Omental fat pad (tissue), 4 donors: ENCODE measurements at places on chromosomes 4 and X.
A peak's percentile ranks its signal among the peaks of the same experiment; 100 is the strongest.

DNA sequence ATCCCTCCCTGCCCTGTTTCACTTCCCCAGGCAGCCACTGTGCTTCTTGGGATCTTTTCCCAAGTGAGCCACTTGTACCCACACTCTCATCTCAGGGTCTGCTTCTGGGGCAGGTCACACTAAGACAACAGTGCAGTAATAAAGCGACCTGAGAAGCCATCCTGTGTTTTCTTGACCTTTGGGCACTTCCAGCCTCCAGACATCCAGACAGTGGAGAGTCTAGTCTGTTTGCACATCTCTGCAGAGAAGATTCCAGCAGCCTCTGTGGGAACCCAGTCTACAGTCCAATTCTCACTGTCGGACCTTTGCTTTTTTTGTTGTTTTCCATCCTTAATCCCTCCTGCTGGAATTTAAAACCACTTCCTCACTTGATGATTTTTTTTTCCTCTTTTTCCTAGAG is 50.3 kb upstream of the ATP6AP2 start:
- DNase-seq: no peak

- DNase-seq: no peak
These were observed 155.9 kb downstream of the STIM2 start for GRCh38 chr4:27016551-27016950.

DNA sequence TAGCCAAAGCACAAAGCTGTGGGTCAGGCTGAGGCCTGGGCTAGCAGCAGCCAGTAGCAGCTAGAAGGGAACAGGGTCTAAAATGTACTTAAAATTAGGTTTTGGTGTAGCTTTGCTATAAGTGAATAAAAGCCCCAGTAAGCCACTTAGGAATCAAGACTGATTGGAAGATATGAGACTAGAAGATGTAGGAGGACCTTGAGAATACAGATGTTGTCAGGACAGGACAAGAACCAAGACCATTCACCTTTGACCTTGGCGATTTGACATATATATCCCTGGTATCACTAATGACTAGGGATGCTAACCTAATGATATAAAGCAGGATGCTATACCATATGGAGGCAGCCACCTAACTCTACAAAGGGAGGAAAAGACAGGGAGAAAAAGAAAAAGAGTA is 238.1 kb downstream of the FBXO8 start:
- no peak for DNase-seq

DNA sequence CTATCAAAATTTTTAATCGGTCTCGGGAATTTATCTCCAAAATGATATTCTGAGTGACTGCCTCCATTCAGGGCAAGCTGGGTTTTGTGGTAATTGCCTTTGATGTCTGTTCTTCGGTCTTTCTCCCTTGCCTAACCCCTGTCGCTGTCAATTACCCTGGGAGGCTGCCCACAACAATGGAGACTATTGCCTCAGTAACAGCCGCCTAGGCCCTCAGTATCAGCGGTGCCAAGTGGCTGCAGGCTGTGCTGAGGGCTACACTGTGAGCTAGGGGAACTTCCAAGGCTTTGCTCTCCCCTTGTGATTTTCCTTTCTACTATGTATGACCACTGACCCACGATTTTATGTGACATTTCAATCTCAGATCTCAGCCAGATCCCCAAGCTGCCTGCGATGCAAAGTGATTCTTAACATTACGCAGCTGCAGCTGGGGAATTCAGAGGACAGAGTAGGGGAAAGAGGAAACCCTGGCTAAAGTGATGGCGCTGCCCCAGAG is 36.3 kb upstream of the REST start:
- no peak for DNase-seq

DNA sequence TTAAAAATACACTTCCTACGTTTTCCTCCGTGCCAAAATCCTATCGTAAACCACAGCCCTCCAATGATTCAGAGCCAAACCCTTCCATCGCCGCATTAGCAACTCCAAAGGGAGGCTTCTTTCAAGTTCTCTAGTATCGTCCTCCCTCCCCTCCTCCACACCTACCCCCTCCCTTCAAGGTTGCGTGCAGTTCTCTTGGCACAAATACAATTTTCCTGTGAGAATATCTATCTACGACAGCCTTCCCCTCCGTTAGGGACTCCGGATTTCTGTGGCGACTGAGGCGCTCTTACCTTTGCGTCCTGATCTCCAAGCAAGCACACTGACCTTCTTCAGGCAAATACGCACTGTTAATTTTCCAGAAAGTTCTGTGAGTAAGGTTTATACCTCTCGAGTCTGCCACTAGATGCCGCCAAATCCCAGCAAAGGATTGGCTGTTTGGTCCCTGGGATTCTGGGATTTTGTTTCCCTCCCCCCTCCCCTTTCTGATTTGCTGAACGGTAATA is 1.2 kb upstream of the MORF4L2 start:
- DNase-seq: peak; percentile 28

- DNase-seq: no peak
These were observed 876 bp upstream of the TACR3 start for GRCh38 chr4:103720661-103721060.

- DNase-seq: no peak
These were observed 37.0 kb downstream of the FGF2 start for GRCh38 chr4:122863639-122864038.

- DNase-seq: no peak
These were observed 132.9 kb downstream of the CHIC2 start for GRCh38 chr4:53931461-53931961.

- DNase-seq: no peak
These were observed 616.2 kb upstream of the AADAT start for GRCh38 chr4:170705907-170706306.

DNA sequence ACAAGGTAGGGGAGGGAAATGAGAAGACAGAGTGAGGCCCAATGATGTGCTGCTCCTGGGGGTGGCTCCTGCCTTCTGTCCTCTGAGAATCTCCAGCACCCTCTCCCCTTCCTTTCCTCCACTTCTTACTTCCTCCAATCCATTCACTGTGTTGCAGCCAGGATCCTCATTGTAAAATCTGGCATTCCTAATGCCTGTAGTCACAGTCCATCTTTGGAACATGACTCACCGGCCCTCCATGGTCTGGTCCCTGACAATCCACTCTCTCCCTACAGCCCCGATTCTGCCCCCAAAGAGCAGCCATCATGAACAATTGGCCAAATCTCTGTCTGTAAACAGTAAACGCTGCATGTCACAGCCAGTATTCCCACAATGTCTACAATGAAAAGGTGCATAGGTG is 72.9 kb downstream of the CLNK start:
- no peak for DNase-seq

- DNase-seq: no peak
These were observed 156.5 kb downstream of the EMCN start for GRCh38 chr4:100361336-100361735.

GRCh38 chr4:87511500-87511899 is 17.7 kb downstream of the SPARCL1 start:
- DNase-seq: no peak

DNA sequence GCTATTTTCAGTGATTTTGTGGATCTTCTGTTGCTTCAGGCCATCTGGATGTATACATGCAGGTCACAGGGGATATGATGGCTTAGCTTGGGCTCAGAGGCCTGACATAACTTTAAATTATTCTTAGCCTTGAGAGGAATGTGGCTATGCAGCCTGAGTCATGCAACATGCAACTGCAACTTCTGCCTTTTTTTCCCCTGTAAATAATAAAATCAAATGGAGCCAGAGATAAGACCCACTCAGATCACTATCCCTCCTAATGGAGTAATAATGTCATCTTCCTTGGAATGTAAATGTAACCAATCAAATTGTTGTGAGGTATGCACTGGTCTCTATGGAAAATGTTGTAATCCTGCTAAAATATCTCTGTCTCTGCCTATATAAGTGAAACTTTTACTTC is 54.9 kb downstream of the MAGEB17 start:
- DNase-seq: no peak

GRCh38 chr4:52408471-52408870 is 250.6 kb downstream of the USP46 start:
- no peak for DNase-seq

DNA sequence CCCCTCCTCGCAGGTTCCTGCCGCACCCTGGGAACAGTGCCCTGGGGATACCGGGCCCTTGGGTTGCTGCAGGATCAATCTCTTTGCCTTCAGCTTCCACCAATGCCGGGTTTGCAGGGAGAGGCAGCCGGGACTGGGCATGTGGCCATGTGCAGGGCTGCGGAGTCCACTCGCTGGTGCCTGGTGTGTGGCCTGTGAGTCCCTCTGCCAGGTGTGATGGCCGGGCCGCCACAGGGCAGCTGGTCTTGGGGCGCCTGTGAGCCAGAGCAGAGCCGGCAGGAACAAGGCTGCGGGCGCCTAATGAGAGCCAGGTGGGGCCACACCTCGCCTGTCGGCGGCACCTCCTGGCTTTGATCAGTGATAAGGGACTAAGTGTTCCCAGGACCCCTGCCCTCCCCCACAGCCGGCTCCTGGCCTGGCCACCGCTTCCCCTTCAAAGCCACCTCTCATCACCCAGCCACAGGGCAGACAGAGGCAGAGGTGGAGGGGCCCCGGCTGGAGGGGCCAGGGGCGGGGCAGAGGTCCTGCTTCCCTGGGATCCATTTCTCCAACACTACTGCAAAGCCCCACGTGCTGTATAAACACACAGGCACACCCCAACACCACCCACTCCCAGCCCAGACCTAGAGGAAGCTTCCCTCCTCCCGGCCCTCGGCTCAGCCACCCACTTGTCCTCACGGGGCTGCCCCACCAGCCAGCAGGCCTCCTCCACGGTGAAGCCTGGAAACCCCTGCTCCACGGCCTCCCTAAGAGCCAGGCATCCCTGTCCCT is 132.7 kb downstream of the CPZ start:
- DNase-seq: no peak

GRCh38 chr4:42607011-42607726 is 49.7 kb downstream of the ATP8A1 start:
- no peak for DNase-seq

DNA sequence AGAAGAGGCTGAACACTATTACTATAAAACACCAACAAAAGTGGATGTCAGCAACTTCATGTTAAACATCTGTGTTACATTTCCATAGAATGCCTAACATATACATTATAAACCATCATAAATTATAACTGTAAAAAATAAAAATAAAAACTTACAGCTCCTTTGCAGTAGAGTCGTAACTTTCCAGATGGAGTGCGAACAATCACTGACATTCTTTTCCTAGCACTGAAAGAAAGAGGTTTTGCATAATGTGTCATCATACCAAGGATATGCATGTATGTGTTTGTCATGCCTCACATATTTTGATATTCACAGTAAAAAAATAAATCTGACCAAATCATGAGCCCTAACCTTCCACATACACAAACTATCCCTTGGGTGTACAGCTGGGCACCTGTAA is 113.1 kb downstream of the ATP8A1 start:
- DNase-seq: no peak

DNA sequence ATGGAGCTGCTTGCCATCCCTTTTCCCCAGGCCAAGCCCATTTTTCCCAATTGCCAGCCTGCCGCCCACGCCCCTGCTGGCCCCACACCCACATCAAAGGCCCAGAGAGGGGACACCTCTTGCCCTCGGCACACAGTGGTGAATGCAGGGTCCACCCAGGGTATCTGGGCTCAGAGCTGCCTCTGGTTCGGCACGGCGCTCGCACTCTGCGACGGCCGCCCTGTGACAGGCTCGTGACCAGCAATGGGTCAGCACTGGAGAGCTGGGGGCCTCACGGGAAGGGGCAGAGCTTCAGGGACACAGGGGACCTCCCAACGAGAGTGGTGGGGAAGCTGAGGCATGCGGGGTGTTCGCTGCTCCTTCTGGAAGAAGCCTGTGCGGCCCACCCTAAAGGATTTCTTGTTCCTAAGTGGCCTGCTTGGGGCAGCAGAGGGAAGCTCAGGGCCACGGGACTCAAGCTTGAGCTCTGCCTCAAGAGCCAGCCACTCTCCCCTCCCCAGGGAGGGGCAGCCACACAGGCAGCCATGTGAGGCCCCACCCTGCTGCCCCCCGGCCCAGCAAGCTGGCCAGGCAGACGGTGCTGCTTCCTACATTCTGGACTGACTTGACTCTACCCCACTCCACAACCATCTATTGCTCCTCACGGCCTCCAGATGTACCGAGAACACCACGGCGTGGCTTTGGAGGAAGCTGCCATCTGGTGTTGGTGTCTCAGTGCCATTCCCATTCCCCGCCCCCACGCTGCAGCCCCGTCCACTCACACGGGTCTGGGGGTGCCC is 73.7 kb downstream of the ABLIM2 start:
- no peak for DNase-seq

DNA sequence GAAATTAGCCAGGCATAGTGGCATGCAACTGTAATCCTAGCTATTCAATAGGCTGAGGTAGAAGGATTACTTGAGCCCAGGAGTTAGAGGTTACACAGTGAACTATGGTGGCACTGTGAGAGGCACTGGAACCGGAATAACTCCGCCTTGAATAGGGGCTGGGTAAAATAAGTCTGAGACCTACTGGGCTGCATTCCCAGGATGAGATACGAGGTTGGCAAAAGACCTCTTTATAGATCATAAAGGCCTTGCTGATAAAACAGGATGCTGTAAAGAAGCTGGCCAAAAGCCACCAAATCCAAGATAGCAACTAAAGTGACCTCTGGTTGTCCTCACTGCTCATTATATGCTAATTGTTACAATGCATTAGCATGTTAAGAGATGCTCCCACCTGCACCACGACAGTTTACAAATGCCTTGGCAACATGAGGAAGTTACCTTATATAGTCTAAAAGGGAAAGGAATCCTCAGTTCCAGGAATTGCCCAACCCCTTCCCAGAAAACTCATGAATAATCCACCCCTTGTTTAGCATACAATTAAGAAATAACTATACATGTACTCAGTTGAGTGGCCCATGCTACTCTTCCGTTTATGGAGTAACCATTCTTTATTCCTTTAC is 88.6 kb downstream of the CENPC start:
- DNase-seq: no peak

- no peak for DNase-seq
These were observed 17.6 kb upstream of the DMP1 start for GRCh38 chr4:87632469-87632868.

DNA sequence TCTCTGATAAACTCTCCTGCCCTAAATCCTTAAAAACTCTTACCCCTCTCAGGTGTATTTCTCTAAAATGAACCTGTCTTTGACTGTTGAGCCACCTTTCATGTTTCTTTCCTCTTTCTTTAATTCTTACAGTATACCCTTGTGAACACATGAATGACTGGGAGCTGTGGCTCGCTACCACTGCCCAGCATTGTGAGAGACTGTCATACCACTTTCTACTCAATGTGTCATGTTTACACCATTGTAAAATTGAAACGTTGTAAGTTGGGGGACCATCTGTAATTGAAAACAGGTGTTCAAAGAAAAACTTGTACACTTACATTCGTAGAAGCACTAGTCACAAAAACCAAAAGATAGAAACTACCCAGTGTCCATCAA is 66.9 kb downstream of the ZNF182 start:
- no peak for DNase-seq

GRCh38 chr4:24743927-24744326 is 51.4 kb upstream of the SOD3 start:
- DNase-seq: no peak
